ENCODE measurements at places on chromosomes 4 and X. TPM values are rescaled to one million over a fixed set of nuclear protein-coding genes. Genes with fewer than 3 reads are reported as not detected.
A peak's percentile ranks its signal among the peaks of the same experiment; 100 is the strongest.

- DNase-seq: no peak
Observed at GRCh38 chr4:13514722-13515121, 29.6 kb downstream of the NKX3-2 start.

DNA sequence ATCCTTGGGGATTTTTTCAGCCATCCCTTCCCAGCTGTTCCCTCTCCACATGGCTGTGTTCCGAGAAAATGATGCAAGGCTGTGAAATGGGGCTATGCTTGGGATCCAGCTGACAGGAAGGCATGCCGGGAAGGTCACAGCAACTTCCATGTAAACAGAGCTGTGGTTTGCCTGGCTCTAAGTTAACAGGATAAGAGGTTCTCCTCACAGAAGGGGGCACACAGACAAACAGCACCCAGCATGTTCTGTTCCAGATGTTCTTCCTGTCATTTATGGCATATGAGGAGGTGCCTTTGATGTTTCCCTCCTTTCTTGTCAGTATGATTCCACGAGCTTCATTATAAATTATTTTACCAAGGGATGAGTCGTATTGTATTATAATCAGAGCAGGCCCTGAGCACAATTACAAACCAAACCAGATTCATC lies 220.7 kb downstream of the ANTXR2 start:
- peak; percentile 52 for DNase-seq

DNA sequence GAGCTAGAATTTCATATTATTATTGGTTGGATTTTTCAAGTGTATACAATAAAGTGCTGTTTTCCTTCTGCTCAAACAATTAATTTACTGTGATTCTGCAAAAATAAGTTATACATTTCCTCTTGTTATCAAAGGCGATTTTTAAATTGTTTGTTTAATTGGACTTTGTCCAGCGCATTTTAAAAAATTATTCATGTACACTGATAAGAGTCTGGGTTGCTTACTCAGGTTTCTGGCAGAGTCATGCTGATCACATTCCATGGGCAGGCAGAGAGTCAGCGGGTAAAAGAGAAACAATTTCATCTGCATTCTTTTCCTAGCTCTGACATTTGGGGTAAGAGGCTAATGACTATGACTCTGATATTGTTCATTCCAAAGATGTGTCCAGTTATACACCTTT lies 8.9 kb downstream of the FAT4 start:
- DNase-seq: peak; percentile 82

GRCh38 chr4:23762551-23762950 lies 127.3 kb downstream of the PPARGC1A start:
- DNase-seq: no peak

- no peak for DNase-seq
Observed at GRCh38 chrX:27924718-27925117, 56.5 kb downstream of the DCAF8L1 start.

DNA sequence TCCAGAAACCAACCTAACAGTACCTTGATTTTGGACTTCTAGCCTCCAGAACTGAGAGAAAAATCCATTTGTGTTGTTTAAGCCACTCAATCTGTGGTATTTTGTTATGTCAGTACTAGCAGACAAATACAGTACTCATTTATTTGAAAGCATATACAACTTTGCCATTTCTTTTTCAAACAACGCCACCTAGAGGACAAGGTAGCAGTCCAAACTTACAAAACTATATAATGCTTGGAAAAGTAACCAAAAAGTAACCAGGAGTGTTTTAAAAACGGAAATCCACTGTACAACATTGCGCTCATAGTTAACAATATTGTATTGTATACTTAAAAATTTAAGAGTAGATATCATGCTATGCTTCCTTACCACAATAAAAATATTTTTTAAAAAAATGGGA lies 37.0 kb upstream of the FGF13 start:
- peak; percentile 15 for DNase-seq

GRCh38 chr4:65737672-65738071 lies 67.4 kb upstream of the EPHA5 start:
- DNase-seq: no peak

- DNase-seq: no peak
Observed at GRCh38 chr4:30866907-30867306, 146.7 kb downstream of the PCDH7 start.

- DNase-seq: no peak
Observed at GRCh38 chrX:73877687-73878086, 314.7 kb downstream of the CHIC1 start.

GRCh38 chrX:6660567-6661264 lies 125.8 kb upstream of the VCX3A start:
- DNase-seq: no peak

GRCh38 chr4:47536966-47537365 lies 51.9 kb downstream of the ATP10D start:
- DNase-seq: no peak

GRCh38 chr4:67638136-67638535 lies 62.8 kb downstream of the UBA6 start:
- no peak for DNase-seq

DNA sequence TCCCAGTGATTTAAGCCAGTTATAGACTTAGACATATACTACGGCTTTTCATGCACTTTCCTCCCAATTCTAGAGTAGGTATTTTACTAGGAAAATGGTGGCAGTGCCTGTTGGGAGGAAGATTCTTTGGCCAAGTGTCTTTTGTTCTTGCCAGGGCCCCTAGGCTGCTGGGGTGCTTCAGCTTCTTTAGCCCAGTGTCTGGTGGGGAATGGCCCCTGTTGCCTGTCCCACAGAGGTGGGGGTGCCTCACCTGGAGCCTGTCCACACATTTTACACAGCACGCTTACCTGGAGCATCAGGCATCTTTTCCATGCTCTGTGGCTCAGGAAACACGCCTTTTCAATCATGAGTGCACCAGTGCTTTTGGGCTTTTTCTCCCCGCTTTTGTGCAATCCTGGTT lies 33.2 kb upstream of the MSANTD1 start:
- DNase-seq: no peak

DNA sequence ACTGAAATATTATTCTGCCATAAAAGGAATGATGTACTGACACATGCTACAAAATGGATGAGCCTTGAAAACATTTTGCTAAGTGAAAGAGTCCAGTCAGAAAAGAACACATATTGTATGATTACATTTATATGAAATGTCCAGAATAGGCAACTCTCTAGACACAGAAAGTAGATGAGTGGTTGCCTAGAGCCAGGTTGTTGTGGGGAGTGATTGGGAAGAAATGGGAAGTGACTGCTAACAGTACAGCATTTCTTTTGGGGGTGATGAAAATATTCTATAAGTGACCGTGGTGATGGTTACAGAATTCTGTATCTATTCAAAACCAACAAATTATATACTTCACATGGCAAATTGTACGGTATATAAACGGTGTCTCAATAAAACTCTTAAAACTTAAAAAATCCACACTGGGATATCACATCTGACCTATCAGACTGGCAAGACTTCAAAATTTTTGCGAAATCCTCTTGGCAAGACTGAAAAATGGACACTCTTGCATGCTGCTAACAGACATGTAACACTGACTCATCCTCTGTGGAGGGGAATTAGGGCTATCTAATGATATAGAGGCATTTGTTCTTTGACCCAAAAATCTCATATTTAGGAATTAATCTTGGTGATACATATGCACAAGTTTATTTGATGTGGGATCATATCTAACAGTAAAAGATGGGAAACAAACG lies 71.8 kb downstream of the FAM13A start:
- no peak for DNase-seq

- no peak for DNase-seq
Observed at GRCh38 chrX:102739657-102740056, 19.1 kb downstream of the GPRASP3 start.

DNA sequence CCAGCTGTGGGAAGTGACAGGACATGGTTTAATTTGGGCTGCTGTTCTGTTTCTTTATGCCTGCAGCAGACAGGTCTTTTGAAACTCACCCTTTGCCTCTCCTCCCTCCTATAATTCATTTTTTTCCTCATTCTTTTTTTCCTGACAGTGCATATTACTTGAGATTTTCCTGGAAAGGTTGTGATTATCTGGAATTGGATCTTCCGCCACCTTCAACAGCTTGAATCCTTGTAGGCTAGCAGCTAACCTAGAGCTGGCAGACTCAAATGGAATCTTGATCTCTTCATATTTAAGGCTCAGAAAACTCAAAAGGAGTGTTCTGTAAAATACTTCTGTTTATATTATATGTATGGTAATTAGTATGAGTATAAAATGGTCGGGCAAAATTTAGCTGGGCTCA lies 49.3 kb upstream of the CLCN4 start:
- DNase-seq: no peak

DNA sequence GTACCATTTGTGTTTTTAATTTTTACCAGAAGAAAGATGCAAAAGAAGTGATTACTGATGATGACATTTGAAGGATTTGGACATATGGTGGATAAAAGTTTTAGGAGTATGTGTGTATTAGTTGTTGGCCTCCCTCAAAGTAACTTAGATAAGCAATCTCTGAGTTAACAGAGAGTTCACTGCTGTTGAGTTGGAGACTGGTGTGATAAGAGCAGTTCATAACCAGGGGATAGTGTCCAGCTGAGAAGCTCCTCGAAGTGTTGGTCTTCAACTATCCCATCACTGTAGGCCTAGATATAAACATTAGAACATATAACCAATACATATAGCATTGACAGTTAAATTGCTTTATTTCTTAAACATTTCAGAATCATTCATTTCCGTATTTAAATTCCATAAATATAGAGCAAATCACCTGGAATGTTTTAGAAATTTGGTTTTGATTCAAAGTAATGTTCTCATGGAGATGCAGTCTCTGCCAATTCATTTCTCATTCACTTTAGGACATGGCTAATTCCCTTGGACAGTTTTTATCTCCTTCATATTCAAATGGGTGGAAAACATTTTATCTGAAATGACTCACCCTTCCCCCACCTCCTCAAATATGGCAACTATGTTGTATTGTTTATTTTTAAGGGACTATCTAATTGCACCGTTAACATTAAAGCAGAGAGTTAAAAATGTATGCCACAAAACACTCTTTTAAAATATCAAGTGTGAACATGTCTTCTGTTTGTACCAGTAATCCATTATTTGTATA lies 136.8 kb upstream of the SLC4A4 start:
- no peak for DNase-seq

Gene COL4A5
- 34.9 TPM for total RNA-seq

Gene MAGEB17
- total RNA-seq: not detected

Gene SEC24D
- 39.3 TPM for total RNA-seq

Gene NR3C2
- total RNA-seq: 8.5 TPM

Gene FGFRL1
- 6.2 TPM for total RNA-seq

Gene TCEAL3
- 4.6 TPM for total RNA-seq

Gene EXOC1L
- total RNA-seq: not detected

Gene MXRA5
- not detected for total RNA-seq

Gene CPE
- total RNA-seq: 0.89 TPM

Gene AFAP1
- 19.3 TPM for total RNA-seq

Gene GNRHR
- total RNA-seq: not detected

All from dermis microvascular lymphatic vessel endothelial cell (primary cell).